ENCODE measurements at places on chromosomes 6 and 20.
A peak's percentile ranks its signal among the peaks of the same experiment; 100 is the strongest.

DNA sequence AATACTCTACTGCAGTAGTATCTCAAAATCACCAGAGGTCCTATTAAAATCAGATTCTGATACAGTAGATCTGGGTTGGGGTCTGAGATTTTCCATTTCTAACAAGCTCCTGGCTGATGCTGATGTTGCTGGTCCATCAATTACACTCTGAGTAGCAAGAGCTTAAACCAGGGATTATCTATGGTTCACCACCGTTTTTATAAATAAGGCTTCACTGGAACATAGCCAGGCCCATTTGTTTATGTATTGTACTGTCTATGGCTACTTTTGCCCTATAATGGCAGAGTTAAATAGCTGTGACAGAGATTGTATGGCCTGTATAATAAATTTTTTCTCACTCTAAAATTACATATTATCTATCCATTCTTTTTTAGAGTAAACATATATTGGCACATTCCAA is 53.0 kb downstream of the NUDT3 start:
- no peak for DNase-seq

DNA sequence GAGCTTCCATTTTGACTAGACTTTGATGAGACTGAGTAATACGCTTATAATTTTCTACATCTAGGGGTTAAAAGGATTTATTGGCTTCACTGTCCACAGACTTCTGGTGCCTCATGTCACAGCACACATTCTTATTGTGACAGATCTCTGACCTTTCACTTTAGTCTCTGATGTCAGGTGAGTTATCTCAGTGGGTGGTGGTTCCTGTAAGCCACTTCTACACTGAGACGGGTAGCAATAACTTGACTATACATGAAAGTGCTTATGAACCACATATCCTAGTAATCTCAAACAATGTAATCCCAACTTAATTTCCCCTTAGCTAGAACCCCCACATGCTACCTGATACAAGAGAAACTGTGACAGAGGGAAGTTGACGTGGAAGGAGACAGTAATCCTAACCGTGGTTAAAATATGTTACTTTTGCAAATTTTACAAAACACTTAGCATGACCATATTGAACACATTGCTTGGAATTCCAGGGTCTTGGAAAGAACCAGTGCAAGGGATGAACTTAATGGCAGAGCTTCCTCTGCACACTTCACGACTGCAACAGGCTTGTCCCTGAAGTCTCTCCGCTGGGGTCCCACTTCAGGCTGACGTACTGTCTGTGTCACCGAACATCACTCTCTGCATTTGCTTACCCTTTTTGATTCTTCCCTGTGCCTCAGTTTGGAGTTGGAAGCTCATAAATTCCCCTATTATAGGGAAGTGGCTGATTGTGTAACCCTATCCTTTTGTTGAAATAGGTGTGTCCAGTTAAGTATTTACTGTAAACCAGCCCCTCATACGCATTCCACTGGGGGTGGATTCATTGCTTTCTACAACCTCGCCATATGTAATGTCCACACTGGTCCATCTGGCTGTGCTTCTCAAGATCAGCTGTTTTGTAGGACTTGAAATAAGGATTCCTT is 6.4 kb upstream of the TRIM40 start:
- no peak for DNase-seq

GRCh38 chr20:23358923-23359593 is 2.9 kb upstream of the GZF1 start:
- no peak for DNase-seq

- peak; percentile 89 for DNase-seq
Observed at GRCh38 chr6:163414117-163414945, at the start of gene QKI. Gene QKI (plus strand): TSS chr6:163414718. CDS start chr6:163415194, 476 bp downstream.

DNA sequence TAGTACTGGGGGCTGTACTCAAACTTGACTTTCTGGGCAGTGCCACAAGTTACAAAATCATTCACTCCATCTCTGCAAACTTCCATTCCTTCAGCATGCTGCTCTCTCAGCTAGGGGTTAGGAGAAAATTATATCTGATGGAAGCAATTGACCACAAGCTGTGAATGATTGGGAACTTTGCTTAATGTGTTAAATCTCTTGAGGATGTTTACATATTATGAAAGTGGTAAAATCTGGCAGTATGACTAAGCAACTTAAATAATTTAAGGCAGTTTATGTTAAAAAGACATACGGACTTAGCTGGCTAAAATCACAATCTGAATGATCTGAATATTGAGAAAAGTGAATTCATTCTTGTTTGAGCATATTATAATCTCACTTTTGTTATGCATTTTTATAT is 415.0 kb downstream of the PHF3 start:
- no peak for DNase-seq

- DNase-seq = no peak
Observed at GRCh38 chr6:148455225-148455624, 112.6 kb downstream of the SASH1 start.
